ENCODE measurements at places on chromosomes 13 and 19.

- peak; percentile 11 for DNase-seq
Observed at GRCh38 chr13:97435794-97436193, 1.8 kb downstream of the RAP2A start.

GRCh38 chr13:37138926-37139325 is 33.5 kb upstream of the CSNK1A1L start:
- DNase-seq, result no peak

DNA sequence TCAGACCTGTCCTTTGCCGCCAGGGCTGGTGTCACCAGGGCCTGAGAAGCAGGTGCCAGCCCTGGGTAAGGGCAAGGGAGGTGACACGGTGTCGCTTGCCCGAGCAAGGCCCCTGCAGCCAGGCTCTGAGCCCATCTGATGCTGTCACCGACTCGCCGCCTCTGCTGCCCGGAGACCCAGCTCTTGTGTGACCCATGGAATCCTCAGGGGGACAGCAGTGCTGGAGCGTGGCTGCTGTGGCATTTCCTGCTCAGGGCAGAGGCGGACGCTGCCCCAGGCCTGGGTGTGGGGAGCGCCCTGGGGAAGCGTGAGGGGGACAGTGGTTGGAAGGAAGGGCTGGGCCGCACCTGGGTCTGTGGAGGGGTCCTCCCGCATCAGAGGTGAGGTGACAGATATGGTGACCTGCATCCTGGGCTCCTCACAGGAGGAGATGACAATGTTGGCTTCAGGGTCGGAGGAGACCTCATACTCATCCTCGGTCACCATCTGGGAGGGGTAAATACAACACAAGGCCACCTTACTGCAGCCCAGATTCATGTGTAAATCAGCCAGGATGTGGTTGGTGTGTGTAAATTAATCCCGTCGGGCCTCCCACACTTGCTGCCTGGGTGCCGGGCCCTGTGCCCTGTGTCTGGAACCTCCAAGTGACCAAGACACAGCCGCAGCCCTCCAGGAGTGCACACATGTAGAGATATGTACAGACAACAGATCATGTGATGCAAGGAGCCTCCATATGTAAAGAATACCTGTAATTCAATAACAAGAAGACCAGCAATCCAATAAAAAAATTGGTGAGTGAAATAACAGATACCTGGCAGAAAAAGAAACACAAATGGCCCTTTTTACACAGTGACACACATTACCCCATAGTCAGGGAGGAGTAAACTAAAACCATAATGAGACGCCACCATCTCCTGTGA is 27.6 kb upstream of the MATK start:
- DNase-seq, result no peak

- no peak for DNase-seq
Observed at GRCh38 chr13:73647417-73647816, 486.8 kb downstream of the KLF12 start.

GRCh38 chr19:3358689-3359014 is 7.7 kb upstream of the NFIC start:
- no peak for DNase-seq
